Smooth muscle cell of trachea (primary cell): ENCODE measurements at places on chromosomes 1 and 21. TPM values are rescaled to one million over a fixed set of nuclear protein-coding genes. Genes with fewer than 3 reads are reported as not detected.

The A3GALT2 gene
- total RNA-seq, result 0.44 TPM in 1 of 2 replicates, not detected in the other

The RHCE gene
- 0.15 and 0.99 TPM in 2 replicates for total RNA-seq

The CLEC20A gene
- total RNA-seq, result not detected in 2 replicates

The GFI1 gene
- 0.15 TPM in 1 of 2 replicates, not detected in the other for total RNA-seq

The LMX1A gene
- not detected in 2 replicates for total RNA-seq

The NBPF20 gene
- 3.3 and 4.7 TPM in 2 replicates for total RNA-seq
